Breast epithelium (tissue), 4 donors: ENCODE measurements at places on chromosomes 5 and 9. TPM values are rescaled to one million over a fixed set of nuclear protein-coding genes. Genes with fewer than 3 reads are reported as not detected.
A peak's percentile ranks its signal among the peaks of the same experiment; 100 is the strongest.

DNA sequence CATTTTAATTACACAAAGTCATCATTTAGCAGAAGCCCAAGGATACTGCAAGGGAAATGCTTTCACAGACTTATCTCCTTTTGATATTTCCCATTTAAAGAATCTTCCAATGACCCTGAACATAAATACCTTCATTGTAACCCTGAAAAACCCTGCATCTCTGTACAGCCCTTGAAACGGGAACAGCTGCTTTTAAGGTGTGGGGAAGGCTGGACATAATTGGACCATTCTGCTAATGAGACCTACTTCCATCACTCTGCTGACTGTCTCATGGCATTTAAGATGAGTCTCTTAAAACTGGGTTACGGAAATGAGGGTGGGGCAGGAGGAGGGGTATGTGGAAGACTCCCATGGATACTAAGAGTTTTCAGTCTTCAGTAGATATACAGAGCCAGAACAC, 485.8 kb downstream of the BRINP1 start:
- no peaks in the 10 kb centered on the region for H3K27me3 ChIP-seq
- H3K4me1 ChIP-seq = no peaks in the 10 kb centered on the region
- no peak overlapping the region for H3K27ac ChIP-seq
- no peaks in the 10 kb centered on the region for H3K36me3 ChIP-seq

DNA sequence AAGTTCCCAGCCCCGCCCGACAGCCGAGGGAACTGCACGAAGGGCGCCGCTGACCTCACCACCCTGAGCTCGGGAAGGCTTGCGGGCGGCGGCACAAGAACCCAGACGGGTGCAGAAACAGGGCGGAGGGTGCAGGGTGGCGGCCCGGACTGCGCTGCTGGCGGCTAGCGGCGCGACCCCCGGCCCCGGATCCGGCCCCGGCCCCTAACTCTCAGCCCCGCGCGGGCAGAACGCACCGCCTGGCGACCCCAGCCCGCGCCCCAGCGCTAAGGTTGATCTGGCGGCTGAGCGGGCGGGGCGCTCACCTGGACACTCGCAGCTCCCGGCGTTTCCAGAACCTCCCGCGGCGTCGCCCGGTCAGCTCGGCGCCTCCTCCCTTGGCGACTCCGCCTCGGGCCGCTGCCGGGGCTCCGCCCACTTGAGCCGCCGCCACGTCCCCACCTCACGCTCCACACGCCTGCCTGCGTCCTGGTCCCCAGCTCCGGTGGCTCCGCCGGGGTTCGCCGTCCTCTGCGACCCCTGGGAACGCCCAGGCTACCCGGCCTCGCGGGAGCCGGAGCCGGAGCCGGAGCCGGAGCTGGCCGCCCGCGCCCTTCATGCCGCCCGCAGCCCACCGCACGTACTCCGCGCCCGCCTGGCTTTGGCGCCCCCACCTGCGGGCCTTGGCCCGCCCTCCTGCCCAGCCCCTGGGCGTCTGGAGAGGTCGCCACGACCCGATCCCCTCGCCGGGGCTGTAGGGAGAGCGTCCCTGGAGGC, at the start of gene P4HA2:
TSS of gene P4HA2 (minus strand) at position 369 of the 756 bp plus-strand sequence. CDS start 9,227 bp downstream, outside the sequence.
- H3K4me1 ChIP-seq = peaks cover 12% of the 10 kb centered on the region
- H3K4me3 ChIP-seq = peak within 1 kb of the TSS; percentile 63
- peak; percentile 69 for DNase-seq
- no peaks in the 10 kb centered on the region for H3K27me3 ChIP-seq

DNA sequence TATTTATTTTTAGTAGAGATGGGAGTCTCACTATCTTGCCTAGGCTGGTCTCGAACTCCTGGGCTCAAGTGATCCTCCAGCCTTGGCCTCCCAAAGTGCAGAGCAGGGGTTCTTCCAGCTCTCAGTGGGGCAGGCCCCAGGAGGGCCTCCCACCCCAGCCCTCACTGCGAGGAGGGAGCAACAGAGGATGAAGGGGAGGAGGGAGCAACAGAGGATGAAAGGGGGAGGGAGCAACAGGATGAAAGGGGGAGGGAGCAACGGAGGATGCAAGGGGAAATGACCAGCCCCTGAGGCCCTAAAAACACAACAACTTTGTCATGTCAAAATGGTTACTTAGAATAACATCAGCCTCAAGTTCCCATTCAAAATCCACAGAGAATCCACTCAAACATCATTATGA, 10.0 kb downstream of the TRIM14 start:
- no peak overlapping the region for H3K27ac ChIP-seq
- DNase-seq = no peak
- no peaks in the 10 kb centered on the region for H3K27me3 ChIP-seq
- H3K36me3 ChIP-seq = no peaks in the 10 kb centered on the region
- no peaks in the 10 kb centered on the region for H3K4me1 ChIP-seq

DNA sequence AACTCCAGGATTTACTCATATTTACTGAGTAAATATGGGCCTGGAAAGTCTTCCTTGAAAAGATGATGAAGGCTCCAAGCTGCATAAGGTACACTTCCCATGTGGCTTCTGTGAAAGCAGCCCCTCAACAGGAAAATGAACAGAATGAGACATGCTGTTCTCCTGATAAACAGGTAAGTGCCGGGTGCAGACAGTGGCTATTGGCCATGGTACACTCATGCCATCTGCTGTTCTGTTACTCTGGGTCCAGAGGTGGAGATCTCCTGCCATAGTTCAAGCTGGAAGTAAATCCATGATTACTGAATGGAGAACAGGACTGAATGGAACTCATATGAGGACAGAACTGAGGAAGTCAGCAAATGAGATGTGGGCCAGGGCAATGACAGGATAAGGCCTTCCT, 103.6 kb downstream of the SLIT3 start:
- H3K4me3 ChIP-seq = no peak overlapping the region
- no peaks in the 10 kb centered on the region for H3K27me3 ChIP-seq
- H3K27ac ChIP-seq = no peak overlapping the region
- DNase-seq = peak; percentile 36

DNA sequence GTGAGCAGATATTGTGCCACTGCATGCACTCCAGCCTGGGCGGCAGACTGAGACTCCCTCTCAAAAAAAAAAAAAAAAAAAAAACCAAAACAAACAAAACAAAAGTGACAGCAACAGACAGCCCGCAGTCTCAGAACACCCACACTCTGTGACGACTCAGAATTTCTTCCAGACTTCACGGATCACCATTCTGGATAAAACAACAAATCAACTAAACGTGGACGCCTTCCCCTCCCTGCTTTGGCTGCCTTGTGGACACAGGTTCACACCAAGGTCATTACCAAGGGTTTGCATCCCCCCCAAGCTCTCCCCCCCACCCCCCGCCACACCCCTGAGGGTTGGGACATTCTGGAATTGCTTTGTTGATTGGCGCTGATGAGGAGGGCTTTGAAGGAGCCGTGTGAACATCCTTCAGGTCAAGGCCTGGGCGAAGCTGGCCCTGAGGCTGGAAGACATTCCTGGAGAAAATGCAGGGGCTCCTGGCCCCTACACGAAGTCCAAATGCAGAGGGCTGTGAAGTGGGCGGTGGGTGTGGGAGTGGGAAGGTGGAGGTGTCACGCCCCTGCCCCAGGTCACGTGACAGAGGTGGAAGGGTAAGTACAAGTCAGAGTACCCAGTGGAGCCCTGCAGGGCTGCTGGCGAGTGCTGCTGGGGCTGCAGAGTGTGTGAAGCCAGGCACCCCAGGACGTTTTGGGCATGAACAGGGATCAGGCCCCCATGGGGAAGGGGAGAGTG, 10.1 kb downstream of the LCN10 start:
- H3K27ac ChIP-seq = no peak overlapping the region
- no peaks in the 10 kb centered on the region for H3K4me1 ChIP-seq
- DNase-seq = no peak

Gene IFNK
- not detected for total RNA-seq

- no peak overlapping the region for H3K27ac ChIP-seq
- no peaks in the 10 kb centered on the region for H3K4me1 ChIP-seq
- H3K36me3 ChIP-seq = no peaks in the 10 kb centered on the region
- no peaks in the 10 kb centered on the region for H3K27me3 ChIP-seq
Observed at GRCh38 chr5:93278896-93279295, 302.1 kb downstream of the NR2F1-AS1 start.

Gene HBEGF
- total RNA-seq = 4.3 TPM

DNA sequence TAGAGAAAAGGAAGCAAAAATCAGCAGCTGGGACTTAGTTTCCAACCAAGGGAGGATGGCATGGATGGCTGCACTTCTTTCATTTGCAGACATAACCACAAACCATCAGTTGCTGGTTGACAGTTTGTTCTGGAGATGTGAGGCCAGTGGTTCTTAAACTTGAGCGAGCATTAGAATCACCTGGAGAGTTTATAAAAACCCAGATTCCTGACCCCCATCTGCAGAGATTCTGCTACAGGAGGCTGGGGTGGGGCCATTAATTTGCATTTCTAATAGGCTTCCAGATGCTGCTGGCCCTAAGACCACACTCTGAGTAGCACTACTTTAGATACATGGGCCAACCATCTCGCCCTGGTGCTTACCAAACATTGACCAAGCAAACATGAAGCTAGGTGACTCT, 60.8 kb downstream of the MARCHF3 start:
- H3K27me3 ChIP-seq = no peaks in the 10 kb centered on the region
- no peak overlapping the region for H3K27ac ChIP-seq
- H3K36me3 ChIP-seq = no peaks in the 10 kb centered on the region
- no peak for DNase-seq

GRCh38 chr9:123424131-123424530, 68.1 kb downstream of the CRB2 start:
- H3K36me3 ChIP-seq = no peaks in the 10 kb centered on the region
- no peaks in the 10 kb centered on the region for H3K27me3 ChIP-seq
- no peak overlapping the region for H3K27ac ChIP-seq
- H3K4me3 ChIP-seq = no peak overlapping the region
- H3K4me1 ChIP-seq = no peaks in the 10 kb centered on the region

DNA sequence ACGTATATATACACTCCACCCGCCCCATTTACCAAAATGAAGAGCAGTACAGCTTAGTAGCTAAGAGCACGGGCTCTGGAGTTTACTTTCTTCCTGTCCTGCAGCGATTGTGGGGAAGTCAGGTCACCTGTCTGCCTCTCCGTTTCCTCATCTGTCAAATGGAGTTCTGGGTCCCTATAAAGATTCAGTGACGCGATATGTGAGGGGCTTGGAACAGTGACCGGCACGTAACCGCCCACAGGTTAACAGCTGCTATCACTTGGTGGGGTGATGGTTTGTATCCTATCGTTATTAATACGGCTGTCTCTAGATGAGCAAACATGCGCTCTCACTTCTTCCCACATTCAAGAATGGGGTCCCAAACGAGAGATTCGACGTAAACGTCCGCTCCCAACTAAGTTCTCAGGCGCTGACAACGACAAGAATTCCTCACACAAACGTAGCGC, 426 bp downstream of the FAM114A2 start:
- H3K4me3 ChIP-seq = peak overlapping the region; percentile 76
- no peak for DNase-seq
- H3K27ac ChIP-seq = peak overlapping the region; percentile 82
- no peaks in the 10 kb centered on the region for H3K27me3 ChIP-seq
- H3K4me1 ChIP-seq = peaks cover 6% of the 10 kb centered on the region

DNA sequence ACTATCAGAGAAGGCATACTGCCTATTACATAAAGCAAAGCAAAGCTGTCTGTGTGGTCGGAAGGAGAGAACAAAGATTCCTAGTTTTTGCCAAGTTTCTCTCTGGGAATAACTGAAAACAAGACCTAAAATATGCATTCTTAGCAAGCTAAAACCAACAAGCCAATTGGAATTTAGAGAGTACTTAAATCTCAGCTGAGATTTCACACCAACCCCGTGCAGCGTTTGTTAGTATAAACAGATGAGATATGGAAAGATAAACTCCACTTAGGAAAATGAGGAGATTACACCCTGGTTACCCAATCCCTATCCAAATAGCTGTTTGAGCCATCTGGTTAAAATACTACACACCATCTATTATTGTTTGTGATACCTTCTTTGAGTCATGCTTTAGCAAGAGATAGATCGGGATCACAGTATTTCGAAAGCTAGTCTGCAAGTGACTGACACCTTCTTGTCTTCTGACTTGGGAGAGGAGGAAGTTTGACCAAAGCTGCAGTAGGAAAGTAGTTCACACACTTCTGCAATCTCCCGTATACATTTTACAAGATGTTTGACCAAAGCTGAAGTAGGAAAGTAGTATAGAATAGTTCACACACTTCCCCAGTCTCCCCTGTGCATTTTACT, 18.2 kb downstream of the FAF2 start:
- DNase-seq = no peak
- H3K27ac ChIP-seq = no peak overlapping the region
- no peaks in the 10 kb centered on the region for H3K27me3 ChIP-seq
- H3K4me3 ChIP-seq = no peak overlapping the region

Gene ACER2
- 17.6 TPM for total RNA-seq

- H3K27ac ChIP-seq = no peak overlapping the region
- no peaks in the 10 kb centered on the region for H3K27me3 ChIP-seq
- no peaks in the 10 kb centered on the region for H3K36me3 ChIP-seq
- DNase-seq = no peak
- no peak overlapping the region for H3K4me3 ChIP-seq
Observed at GRCh38 chr9:134487066-134487710, 154.4 kb upstream of the COL5A1 start.

- no peak overlapping the region for H3K27ac ChIP-seq
- H3K27me3 ChIP-seq = no peaks in the 10 kb centered on the region
- no peaks in the 10 kb centered on the region for H3K4me1 ChIP-seq
- no peak overlapping the region for H3K4me3 ChIP-seq
Observed at GRCh38 chr5:43315682-43316081, 2.5 kb upstream of the HMGCS1 start.

GRCh38 chr9:133168432-133168831, 4.7 kb upstream of the GBGT1 start:
- no peaks in the 10 kb centered on the region for H3K4me1 ChIP-seq
- no peaks in the 10 kb centered on the region for H3K27me3 ChIP-seq
- H3K36me3 ChIP-seq = no peaks in the 10 kb centered on the region
- no peak overlapping the region for H3K4me3 ChIP-seq

- peaks cover 13% of the 10 kb centered on the region for H3K4me1 ChIP-seq
- DNase-seq = no peak
- no peaks in the 10 kb centered on the region for H3K27me3 ChIP-seq
- H3K27ac ChIP-seq = no peak overlapping the region
- H3K4me3 ChIP-seq = no peak overlapping the region
- H3K36me3 ChIP-seq = no peaks in the 10 kb centered on the region
Observed at GRCh38 chr9:93461821-93462220, 8.4 kb upstream of the FAM120AOS start.

Gene TMC1
- total RNA-seq = under 0.01 TPM

Gene TMEM252
- not detected for total RNA-seq

Gene SHOC1
- not detected for total RNA-seq

Gene SLC6A7
- total RNA-seq = 0.16 TPM

DNA sequence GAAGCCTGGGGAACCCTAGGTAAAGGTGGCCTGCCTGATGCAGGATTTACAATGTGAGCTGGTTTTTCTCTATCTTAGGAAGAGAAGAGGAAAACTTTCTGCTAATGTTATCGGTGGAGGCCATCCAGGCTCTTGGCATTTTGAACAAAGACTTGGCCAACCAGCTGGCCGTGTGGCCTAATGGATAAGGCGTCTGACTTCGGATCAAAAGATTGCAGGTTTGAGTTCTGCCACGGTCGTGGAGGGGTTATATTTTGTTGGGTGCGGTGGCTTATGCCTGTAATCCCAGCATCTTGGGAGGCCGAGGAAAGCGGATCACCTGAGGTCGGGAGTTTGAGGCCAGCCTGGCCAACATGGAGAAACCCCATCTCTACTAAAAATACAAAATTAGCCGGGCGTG, 9.6 kb downstream of the C9orf152 start:
- no peaks in the 10 kb centered on the region for H3K27me3 ChIP-seq
- H3K4me3 ChIP-seq = no peak overlapping the region
- no peak overlapping the region for H3K27ac ChIP-seq
- no peak for DNase-seq
- no peaks in the 10 kb centered on the region for H3K36me3 ChIP-seq

Gene DAPK1
- total RNA-seq = 34.5 TPM

GRCh38 chr5:123659495-123659894, 147.5 kb downstream of the CSNK1G3 start:
- no peak overlapping the region for H3K4me3 ChIP-seq
- no peak overlapping the region for H3K27ac ChIP-seq
- no peak for DNase-seq
- H3K27me3 ChIP-seq = no peaks in the 10 kb centered on the region
